Lower lobe of right lung (tissue), 2 donors: ENCODE measurements at places on chromosomes 13 and 19.

DNA sequence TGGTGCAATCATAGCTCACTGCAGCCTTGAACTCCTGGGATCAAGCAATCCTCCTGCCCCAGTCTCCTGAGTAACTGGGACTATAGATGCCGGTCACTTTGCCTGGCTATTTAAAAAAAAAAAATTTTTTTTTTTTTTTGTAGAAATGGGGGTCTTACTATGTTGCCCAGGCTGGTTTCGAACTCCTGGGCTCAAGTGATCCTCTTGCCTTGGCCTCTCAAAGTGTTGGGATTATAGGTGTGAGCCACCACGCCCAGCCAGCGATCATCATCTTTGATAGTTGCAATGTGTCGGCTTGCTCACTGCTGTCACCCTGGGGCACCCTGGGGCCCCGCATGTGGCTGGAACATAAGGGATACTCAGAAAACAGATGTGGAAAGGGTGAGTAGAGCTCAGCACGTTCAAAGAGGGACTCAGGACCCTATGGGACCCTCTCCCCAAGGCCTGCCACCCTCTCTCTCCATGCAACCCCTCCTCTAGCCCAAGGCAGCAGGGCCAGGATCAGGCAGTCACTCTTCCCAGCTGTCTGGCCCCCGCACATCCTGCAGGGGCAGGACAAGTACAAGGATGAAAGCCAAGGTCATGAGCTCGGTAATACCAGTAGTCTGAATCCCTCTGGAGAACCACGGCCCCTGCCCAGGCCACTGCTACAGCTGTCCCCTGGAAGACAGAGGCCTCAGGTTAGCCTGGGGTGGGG is 6.5 kb upstream of the CCL25 start:
- no peak for DNase-seq

DNA sequence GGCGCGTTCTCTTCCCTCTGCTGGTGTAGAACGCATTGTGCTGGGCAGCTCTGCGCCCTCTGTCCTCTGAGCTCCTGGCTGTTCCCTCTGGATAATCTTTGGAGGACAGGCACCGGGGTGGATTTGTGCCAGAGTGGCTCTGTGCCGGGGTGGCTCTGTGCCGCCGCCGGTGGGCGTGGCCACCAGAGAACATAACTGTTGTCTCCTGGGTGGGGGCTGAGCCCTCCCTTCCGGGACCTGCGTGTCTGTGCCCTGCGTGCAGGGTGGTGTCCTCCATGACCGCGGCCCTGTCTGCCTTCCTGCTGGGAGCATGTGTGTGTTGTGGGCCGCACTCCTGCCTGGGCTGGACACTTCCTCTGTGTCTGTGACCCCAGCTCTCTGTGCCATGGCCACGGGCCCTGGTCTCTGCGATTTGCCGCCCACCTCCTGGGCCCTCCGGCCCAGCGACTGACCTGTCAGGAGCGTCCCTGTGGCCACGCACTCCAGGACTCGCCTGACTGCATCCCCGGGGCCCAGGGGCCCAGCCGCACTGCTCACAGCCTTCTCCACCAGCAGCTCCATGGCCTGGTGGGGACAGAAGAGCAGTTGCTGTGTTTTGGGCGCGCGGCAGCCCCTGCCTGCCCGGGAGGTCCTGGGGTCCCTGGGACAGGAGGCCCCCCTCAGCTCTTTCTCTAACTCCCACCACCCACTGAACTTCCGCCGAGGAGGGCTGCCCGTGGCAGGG is 22.4 kb upstream of the MATK start:
- no peak for DNase-seq

GRCh38 chr13:48194379-48194754 is 38.6 kb upstream of the ITM2B start:
- no peak for DNase-seq

GRCh38 chr19:7007859-7008258 is 13.4 kb downstream of the MBD3L2B start:
- DNase-seq = no peak

- DNase-seq = no peak
Observed at GRCh38 chr13:43876366-43876765, 3.2 kb downstream of the CCDC122 start.

DNA sequence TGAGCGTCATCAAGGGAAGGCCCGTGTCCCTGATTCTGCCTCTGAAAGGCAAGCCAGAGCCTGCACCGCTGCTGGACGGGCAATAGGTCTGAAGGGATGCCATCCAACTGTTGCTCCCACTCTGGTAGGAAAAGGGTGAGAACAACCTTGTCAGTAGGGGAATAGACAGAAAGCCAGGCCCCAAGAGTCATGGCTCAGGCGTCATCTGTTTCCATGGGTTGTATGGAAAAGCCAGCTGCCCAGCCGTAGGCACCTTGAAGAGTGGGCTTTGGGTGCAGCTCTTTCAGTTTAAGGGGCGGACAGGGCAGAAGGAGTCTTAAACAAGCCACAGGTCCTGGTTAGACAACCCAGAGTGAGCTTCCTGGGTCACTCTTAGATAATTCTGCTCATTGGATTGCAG is 66.5 kb downstream of the RNF6 start:
- no peak for DNase-seq

DNA sequence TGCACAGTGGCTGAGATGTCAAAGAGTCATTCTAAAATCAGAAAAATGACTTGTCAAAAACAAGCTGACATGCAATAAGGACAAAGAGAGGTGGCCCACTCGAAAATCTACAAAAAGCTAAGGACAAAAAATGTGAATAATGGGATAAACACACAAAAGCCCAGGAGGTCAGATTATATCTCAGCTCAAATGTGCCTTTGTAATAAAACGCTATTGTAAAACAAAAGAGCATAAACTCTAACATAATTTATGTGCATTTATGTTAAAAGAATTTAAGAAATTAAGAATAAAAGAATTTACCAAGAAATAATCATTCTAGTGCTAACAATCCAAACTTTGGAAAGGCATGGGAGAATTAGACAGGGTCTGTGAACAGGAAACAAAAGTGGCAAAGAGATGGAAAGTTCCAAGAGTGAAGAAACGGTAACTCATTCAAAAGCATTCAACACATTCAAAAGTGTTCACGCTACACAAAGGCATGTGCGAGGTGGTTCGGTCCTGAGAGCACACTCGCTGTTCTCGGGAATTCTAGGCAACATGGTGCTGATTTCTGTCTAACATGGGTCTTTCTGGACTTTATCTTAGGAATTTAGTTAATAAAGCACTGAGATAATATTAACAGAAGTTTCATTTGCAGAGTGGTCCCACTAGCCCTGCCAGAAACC is 197.7 kb downstream of the KATNAL1 start:
- DNase-seq = no peak

- DNase-seq = no peak
Observed at GRCh38 chr13:84137292-84137691, 255.0 kb upstream of the SLITRK1 start.

DNA sequence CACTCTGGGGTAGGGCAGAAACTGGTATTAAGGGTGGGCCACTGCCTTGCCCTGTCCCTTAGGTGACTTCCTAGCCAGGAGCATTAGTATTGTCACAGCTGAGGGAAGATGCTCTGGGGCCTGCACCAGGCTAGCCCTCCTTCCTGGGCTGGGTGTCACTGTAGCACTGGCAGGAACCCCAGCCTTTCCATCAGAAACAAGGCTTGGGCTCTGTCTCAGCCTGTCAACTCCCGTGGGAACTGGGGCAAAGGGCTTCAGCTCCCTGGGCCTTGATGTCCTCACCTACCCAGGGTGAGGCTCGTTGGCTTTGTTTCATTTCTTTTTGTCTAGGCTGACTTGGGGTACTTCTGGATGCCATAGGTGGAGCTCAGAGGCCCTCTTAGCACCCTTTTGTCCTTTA is 18.0 kb downstream of the PAF1 start:
- no peak for DNase-seq

- no peak for DNase-seq
Observed at GRCh38 chr13:106595625-106596024, 27.7 kb upstream of the ARGLU1 start.

GRCh38 chr19:55635334-55635717 is 5.5 kb upstream of the ZNF580 start:
- DNase-seq = no peak

- DNase-seq = peak; percentile 55
Observed at GRCh38 chr19:14686411-14686810, 3.4 kb upstream of the ZNF333 start.
